ENCODE measurements at places on chromosomes 1 and 21.

DNA sequence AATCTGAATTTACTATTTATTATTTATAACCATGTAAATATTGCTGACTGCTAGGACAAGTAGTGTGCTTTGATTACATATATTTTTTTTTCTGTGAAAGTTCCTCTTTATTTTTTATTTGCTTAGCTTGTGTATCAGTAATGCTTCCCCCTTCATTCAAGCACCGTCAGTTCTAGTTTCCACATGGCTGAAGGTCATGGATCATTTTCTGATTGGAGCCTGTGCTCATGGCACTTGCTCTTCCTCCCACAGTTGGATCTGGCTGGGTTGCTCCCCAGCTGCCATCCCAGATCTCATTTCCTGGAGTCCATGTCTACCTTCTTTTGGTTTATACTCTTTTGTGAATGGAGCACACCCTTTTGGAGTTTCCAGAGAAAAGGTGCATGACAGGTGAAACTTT is 57.0 kb upstream of the IGSF5 start:
- H3K4me3 ChIP-seq = no peak overlapping the region
- H3K27ac ChIP-seq = no peak overlapping the region
- no peaks in the 10 kb centered on the region for H3K36me3 ChIP-seq
- no peak for DNase-seq
- H3K4me1 ChIP-seq = no peaks in the 10 kb centered on the region

DNA sequence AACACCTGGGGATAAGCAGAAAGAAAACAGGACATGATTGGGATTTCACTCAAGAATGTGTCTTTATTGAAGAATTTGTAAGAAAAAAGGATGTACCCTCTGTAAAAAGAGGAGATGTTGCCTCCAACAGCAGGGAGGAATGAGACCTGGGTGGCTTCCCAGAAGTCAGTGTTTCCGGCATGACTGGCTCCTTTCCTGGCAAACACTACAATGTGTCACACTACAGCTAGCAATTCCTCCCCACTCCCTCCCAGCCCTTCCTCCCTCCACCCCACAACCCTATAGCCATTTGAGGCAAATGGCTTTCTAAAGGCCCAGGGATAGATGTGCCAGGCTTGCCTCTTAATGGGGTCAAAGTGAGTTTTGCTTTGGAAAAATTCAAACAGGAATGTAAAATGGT is 11.5 kb upstream of the COL8A2 start:
- no peaks in the 10 kb centered on the region for H3K27me3 ChIP-seq
- DNase-seq = no peak
- peaks cover 37% of the 10 kb centered on the region for H3K36me3 ChIP-seq
- H3K4me1 ChIP-seq = peaks cover 40% of the 10 kb centered on the region

GRCh38 chr1:56897150-56898004 is 42.8 kb downstream of the C8A start:
- no peaks in the 10 kb centered on the region for H3K36me3 ChIP-seq
- no peak overlapping the region for H3K4me3 ChIP-seq
- H3K4me1 ChIP-seq = no peaks in the 10 kb centered on the region
- no peaks in the 10 kb centered on the region for H3K27me3 ChIP-seq
- no peak overlapping the region for H3K27ac ChIP-seq

- H3K4me1 ChIP-seq = peaks cover 23% of the 10 kb centered on the region
- no peak for DNase-seq
- H3K4me3 ChIP-seq = no peak overlapping the region
- no peak overlapping the region for H3K27ac ChIP-seq
- H3K27me3 ChIP-seq = no peaks in the 10 kb centered on the region
Observed at GRCh38 chr1:151519667-151520066, 8.5 kb downstream of the CGN start.

- no peaks in the 10 kb centered on the region for H3K27me3 ChIP-seq
- DNase-seq = no peak
- no peak overlapping the region for H3K27ac ChIP-seq
- no peak overlapping the region for H3K4me3 ChIP-seq
- H3K36me3 ChIP-seq = no peaks in the 10 kb centered on the region
Observed at GRCh38 chr21:45637883-45638282, 5.6 kb upstream of the PCBP3 start.

DNA sequence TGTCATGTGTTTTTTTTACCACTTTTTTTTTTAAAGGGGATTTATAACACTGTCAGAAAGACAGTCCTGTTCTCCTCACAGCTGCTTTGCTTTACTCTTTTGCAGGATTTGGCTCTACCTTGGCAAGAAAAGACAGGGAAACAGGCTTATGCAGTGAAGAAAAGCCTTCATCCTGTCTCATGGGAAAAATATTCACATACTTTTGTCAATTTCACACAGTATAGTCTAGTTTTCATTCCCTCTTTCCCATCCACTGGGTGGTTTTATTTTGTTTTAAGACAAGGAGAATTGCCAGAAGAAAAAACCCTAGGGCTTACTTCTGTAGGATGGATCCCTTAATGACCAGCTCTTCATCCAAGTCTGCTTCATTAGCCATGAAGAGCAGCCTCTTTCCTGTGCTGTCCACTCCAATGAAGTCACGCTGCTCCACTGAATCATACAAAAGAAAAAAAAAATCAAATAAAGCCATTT is 60.0 kb downstream of the EIF2B3 start:
- H3K4me3 ChIP-seq = no peak overlapping the region
- no peak for DNase-seq
- H3K36me3 ChIP-seq = peaks cover 2% of the 10 kb centered on the region
- no peak overlapping the region for H3K27ac ChIP-seq

DNA sequence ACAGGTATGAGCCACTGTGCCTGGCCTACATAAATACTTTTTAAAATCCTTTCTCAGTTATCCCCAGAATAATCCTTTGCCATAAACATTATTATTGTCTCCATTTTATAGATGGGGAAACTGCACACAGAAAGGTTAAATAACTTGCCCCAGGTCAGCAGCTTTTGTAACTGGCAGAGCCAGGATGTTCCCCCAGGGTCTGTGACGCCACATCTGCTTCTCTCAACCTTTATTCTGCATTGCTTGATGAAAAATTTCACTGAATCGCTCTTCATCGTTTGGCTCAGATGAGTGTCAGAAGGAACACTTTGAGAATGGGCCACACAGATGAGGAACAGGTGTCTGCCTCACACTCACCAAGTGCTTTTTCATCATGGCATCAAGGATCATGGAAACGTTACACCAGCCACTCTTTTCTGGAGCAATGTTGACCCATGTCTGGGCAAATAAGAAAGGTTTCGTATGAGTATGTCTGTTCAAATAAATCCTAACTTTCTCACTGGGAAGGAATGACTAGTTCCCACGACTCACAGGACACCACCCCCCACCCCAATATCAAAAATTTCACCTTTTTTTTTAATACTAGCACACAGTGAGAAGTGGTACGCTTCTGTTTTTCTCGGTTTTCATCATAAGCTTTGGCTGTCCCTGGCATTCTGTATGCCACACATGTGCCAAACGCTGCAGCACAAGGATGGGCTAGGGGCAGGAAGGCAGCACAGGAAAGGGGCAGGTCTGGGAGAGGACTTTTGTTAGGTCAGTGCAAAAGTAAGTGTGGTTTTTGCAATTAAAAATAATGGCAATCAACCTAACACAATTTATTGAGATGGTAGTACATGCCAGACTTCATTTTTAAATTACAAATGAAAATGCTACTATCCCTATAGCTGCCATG is 9.0 kb upstream of the PTGFRN start:
- H3K36me3 ChIP-seq = no peaks in the 10 kb centered on the region
- no peak overlapping the region for H3K27ac ChIP-seq
- no peak for DNase-seq

DNA sequence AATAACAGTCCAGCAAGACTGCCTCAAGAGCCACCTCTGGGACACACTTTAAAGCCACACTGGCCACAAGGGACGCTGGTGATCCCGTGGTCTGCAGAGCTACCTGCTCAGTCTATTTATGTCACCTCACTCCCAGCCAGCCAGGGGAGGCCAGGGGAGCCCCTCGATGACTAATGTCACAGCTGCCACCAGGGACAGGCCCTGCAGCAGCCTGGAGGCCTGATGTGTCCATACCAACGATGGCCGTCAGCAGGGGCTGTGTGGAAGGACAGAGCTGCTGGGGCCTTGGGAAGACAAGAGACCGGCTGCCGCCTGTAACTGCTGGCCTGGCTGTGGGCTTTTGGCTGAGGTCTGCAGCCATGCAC is 71.0 kb downstream of the SIK1 start:
- H3K4me1 ChIP-seq = peaks cover 4% of the 10 kb centered on the region
- no peak overlapping the region for H3K4me3 ChIP-seq
- H3K36me3 ChIP-seq = no peaks in the 10 kb centered on the region
- no peak overlapping the region for H3K27ac ChIP-seq
- DNase-seq = no peak

DNA sequence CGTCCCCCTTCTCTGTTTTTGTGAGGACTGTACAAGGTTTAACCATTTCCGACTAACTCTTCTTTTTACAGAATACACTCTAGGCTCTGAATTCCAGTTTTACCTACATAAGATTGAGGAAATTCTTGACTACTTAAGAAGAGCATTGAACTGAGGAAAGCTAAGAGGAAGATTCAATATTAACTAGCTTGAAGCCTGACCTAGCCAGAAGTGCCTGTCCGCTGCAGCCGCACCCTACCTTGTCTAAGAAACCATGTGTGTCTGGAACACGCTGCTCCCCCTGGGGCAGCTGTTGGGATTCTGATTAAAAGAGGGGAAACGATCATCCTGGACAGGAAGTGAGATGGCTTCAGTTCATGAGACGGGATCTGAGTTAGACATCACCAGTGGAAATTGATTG is 28.9 kb downstream of the CA6 start:
- H3K36me3 ChIP-seq = no peaks in the 10 kb centered on the region
- H3K4me3 ChIP-seq = no peak overlapping the region
- H3K4me1 ChIP-seq = no peaks in the 10 kb centered on the region
- no peaks in the 10 kb centered on the region for H3K27me3 ChIP-seq
- no peak overlapping the region for H3K27ac ChIP-seq

DNA sequence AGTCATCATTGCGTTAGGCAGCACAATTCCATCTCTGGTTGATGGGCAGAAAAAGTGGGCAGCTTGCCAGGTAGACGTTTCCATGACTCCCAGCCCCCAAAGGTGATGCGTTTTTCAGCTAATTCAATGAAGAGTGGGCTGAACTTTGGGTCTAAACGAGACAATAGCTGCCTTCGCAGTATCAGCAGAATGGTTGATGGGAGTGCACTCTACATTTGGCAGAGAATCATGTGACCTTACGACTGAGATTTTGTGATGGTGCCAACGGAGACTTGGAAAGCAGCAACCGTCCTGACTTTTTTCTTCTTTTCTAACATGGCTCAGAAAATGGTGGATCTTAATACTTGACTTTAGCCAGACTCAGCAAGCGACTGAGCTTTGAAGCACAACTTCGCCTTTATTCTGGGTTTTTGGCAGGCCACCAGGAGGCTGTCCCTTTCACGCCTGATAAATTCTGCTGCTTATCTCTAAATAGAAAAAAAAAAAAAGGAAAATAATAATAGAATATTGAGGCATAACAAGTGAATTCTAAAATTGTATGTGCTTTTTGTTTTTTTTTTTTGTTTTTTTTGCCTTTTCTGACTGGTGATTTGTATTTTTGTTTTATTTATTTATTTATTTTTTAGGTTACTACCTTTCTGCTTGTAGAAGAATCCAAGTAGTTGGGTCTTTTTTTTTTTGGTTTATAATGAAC is 804.8 kb downstream of the USP25 start:
- H3K36me3 ChIP-seq = no peaks in the 10 kb centered on the region
- H3K27me3 ChIP-seq = peaks cover 23% of the 10 kb centered on the region
- peaks cover 17% of the 10 kb centered on the region for H3K4me1 ChIP-seq
- no peak overlapping the region for H3K4me3 ChIP-seq
- no peak overlapping the region for H3K27ac ChIP-seq
- DNase-seq = no peak

GRCh38 chr1:54604572-54605370 is 18.6 kb downstream of the FAM151A start:
- no peak overlapping the region for H3K4me3 ChIP-seq
- H3K4me1 ChIP-seq = no peaks in the 10 kb centered on the region
- no peaks in the 10 kb centered on the region for H3K36me3 ChIP-seq
- no peaks in the 10 kb centered on the region for H3K27me3 ChIP-seq

- H3K27me3 ChIP-seq = no peaks in the 10 kb centered on the region
- peak within 1 kb of the TSS; percentile 66 for H3K4me3 ChIP-seq
- peaks cover 9% of the 10 kb centered on the region for H3K4me1 ChIP-seq
Observed at GRCh38 chr1:21289700-21290545, at the start of gene ECE1. Gene ECE1 (minus strand): TSS chr1:21290463. CDS start chr1:21290414, 49 bp downstream.

DNA sequence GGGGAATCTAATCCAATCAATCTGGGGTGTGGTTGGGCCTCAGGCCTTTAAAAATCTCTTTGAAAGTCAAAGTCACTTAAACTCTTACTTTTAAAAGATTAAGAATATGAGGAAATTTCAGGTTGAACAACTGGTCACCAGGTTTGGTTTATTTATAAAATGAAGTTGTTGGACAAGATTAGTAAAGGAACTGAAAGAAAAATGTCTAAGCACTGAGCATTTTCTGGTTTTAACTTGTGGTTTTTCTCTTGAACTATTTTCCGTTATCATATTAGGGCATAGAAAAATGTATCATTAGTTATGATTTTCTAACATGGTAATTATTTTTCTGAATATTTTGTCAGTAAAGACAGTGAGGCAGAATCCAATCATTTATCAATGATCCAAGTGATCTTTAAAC is 49.6 kb downstream of the RGS2 start:
- peaks cover 19% of the 10 kb centered on the region for H3K4me1 ChIP-seq
- no peaks in the 10 kb centered on the region for H3K27me3 ChIP-seq
- no peak overlapping the region for H3K27ac ChIP-seq
- H3K36me3 ChIP-seq = no peaks in the 10 kb centered on the region

- H3K27ac ChIP-seq = peak overlapping the region; percentile 10
- peaks cover 20% of the 10 kb centered on the region for H3K4me1 ChIP-seq
- no peaks in the 10 kb centered on the region for H3K27me3 ChIP-seq
- no peak overlapping the region for H3K4me3 ChIP-seq
Observed at GRCh38 chr1:17561247-17561548, 21.7 kb downstream of the ARHGEF10L start.

GRCh38 chr1:65049941-65050713 is 83.8 kb upstream of the JAK1 start:
- H3K36me3 ChIP-seq = no peaks in the 10 kb centered on the region
- H3K27ac ChIP-seq = no peak overlapping the region
- no peaks in the 10 kb centered on the region for H3K27me3 ChIP-seq
- H3K4me1 ChIP-seq = no peaks in the 10 kb centered on the region
- DNase-seq = no peak

DNA sequence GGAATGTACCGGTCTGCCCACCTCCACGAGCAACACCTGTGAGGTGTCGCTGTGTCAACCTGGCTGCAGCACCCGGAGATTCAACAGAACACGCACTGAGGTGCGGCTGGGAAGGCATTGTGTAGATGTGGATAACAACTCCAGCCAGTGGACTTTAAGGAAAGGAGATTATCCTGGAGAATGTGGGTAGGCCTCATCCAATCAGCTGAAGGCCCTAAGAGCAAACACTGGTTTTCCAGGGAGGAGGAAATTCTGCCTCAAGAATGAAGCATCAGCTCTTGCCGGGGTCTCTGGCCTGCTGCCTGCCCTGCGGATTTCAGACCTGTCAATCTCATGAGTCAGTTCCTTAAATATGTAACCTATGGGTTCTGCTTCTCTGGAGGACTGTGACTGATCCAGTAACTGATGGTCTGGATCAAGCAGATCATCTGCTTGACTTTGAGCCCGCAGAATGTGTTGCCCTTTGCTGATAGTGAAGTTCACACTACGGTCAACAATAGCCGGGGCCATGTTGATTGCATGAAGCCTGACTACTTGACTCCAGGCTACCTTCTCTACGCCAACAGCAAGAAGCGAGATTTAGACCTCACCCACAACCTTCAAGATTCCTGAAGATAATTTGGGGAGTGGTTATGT is 15.9 kb upstream of the PRDM15 start:
- no peaks in the 10 kb centered on the region for H3K27me3 ChIP-seq
- H3K27ac ChIP-seq = no peak overlapping the region

GRCh38 chr21:18030248-18030647 is 211.1 kb upstream of the C21orf91 start:
- no peak for DNase-seq
- H3K27me3 ChIP-seq = peaks cover 8% of the 10 kb centered on the region
- H3K4me3 ChIP-seq = no peak overlapping the region
- no peaks in the 10 kb centered on the region for H3K36me3 ChIP-seq
- H3K4me1 ChIP-seq = no peaks in the 10 kb centered on the region

Measured in RWPE2 (cell line).